ENCODE measurements at places on chromosomes 11 and 22. TPM values are rescaled to one million over a fixed set of nuclear protein-coding genes. Genes with fewer than 3 reads are reported as not detected.

DNA sequence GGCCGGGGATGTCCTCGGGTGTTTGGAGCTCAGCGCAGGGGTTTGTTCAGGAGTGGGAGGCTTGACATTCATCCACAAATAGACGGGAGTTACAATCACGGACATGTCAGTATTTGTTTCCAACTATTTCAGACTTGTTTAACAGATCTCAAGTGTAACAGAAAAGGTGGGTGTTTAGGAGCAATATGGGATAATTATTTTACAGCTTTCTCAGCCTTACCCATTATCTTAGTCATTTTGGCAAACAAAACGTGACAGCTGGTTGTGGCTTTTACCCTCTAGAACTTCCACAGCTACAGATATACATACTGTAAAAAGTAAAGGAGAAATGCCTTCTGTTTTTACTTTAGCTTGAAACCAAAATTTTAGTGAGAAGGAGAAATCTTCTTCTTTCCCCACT, 178.7 kb upstream of the TMEM45B start:
- DNase-seq = no peak

GRCh38 chr22:41576877-41577276, 12.8 kb downstream of the PMM1 start:
- DNase-seq = peak; percentile 66

DNA sequence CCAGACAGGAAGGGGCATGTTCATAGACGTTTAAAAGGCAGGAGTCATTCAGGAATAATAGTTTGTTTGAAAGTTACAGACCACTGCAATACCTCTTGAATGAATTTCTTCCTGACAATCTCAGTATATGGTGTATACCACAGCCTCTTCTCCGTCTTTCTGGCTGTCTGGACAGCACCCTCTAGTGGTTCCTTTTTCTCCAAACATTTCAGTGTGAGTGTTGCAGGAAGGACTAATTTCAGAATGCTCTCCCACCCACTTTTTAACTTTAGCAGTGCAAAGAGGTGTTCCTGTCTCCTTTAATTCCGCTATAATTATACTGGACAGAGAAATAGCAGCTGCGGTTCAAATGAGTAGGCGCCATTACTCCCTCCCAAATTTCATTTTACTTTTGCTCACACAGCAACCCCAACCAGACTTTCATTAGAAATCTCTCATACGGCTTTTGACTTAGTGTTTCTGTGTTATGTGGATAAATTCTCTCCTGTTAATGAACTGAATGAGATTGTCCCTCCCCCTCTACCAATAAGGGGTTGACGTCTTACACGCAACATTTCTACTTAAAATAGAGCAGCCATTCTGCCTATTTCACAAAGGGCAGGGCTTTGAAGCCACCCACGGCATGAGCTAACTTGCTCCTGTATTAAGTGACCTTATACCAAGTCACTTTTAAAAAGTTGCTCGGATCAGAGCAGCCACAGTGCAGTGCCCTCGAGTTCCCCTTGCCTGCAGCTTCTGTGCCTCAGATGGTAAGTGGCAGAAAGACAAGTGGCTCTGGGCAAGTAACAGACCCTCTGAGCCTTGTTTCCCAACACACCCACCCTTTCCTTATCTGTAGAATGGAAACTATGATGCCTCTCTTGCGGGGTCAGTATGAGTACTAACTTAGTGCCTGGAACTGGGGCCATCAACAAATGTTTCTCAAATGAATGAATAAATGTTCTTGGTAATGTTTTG, 368.6 kb downstream of the OPCML start:
- peak; percentile 49 for DNase-seq

DNA sequence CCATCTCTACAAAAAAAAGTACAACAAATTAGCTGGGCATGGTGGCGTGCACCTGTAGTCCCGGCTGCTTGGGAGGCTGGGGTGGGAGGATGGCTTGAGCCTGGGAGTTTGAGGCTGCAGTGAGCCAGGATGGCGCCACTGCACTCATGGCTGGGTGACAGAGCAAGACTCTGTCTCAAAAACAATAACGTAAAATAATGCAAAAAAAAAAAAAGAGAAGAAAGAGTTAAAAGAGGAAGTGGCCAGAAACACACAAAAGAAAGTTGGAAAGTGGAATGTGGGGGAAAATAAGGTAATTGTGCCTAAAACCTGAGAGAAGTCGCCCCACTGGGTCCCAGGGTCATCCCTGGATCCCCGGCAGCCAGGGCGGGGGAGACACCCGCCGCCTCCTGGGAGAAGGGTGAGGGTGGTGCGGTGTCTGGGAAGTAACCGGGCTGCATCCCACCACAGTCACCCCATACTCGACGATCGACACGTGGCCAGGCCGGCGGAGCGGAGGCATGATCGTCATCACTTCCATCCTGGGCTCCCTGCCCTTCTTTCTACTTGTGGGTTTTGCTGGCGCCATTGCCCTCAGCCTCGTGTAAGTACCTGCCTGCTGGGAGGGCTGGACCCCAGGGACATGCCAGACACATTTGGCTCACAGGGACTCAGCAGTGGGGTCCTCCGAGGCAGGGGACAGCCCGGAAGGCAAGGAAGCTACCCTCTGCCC, 8.1 kb downstream of the UPK3A start:
- DNase-seq = no peak

DNA sequence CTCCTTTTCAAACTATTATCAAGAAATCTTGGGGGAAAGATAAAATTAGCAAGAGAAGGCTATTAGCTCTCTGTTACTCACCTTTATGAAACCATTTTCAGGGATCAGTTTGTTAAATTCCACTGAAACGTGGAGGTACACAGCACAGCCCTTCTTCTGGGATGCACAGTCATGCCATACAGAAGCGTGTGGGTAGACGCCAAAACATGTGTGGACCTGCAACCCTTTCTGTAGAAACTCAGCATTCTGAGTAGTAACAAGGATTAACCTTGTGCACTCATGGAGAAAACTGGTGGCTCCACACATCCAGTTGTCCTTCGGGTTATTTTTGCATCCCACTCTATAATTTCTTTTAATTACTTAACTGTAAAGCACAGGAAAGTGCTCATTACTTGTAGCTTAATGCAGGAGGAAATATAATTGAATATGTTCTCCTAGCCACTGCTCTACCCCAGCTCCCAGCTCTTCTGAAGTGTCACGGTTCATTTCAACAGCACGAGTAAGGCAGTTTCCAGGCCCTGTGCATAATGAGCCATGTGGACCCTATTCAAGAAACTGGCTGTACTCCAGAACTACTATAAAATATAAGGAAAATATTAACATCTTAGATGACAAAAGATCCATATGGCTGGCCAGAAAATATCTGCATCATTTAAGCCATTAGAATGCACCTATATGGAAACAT, 26.1 kb downstream of the BDNF start:
- DNase-seq = peak; percentile 42

DNA sequence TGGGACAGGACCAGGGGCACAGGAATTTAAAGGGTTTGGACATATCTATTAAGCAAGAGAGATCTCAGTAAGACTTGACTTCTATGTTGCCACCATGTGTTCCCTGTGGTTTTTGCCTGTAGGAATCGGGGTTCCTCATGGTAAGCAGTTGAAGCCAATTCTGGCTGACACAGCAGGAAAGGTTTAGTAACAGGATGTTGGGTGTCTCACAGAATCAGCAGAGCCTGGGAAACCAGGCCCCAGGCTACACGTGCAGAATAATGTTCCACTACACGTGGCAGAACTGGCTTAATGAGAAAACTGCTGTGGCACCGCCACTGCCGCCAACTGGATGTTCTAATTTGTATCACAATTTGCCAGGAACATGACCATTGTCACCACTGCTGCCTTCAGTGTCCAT, 264.6 kb upstream of the PLET1 start:
- peak; percentile 77 for DNase-seq

- no peak for DNase-seq
These were observed 22.6 kb downstream of the ACO2 start for GRCh38 chr22:41491374-41492100.

- DNase-seq = no peak
These were observed 17.9 kb downstream of the ART5 start for GRCh38 chr11:3623767-3624458.

DNA sequence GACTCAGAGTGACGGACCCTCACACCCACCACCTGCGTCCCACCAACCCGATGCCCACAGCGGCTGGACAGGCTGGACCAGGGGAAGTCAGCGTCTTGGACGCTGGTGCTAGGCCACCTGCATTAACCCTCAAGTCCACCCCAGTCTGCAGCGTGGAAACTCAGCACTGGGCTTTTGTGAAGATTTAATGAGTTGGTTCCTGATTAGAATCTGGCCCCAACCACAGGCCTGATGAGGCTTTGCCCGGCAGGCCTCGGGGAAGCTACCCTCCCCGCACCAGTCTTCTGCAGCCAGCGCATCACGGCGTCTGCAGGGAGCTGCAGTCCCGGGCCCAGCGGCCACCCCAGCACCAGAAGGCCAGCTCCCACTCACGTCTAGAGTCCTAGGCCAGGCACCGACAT, 101.0 kb downstream of the BRD1 start:
- no peak for DNase-seq

- DNase-seq = no peak
These were observed 5.4 kb downstream of the KREMEN1 start for GRCh38 chr22:29078036-29078868.

DNA sequence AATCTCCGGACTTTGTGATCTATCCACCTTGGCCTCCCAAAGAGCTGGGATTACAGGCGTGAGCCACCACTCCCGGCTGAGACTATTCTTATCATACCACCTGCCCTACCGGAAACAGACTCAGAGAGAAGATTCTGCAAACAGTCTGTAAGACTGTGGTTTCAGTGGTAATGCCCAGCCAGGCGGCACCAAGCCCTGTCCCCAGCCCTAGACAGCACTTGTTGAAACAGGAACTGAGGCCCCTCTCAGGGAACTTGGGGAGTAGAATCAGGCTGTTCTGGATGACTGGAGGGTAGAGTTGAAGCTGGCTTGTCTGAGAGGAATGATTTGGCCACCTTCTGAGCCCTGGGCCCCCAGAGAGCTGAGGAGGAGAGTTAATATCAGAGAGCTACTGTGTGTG, 1.3 kb upstream of the INSC start:
- DNase-seq = peak; percentile 56

GRCh38 chr11:122746050-122746478, 90.5 kb downstream of the UBASH3B start:
- no peak for DNase-seq

DNA sequence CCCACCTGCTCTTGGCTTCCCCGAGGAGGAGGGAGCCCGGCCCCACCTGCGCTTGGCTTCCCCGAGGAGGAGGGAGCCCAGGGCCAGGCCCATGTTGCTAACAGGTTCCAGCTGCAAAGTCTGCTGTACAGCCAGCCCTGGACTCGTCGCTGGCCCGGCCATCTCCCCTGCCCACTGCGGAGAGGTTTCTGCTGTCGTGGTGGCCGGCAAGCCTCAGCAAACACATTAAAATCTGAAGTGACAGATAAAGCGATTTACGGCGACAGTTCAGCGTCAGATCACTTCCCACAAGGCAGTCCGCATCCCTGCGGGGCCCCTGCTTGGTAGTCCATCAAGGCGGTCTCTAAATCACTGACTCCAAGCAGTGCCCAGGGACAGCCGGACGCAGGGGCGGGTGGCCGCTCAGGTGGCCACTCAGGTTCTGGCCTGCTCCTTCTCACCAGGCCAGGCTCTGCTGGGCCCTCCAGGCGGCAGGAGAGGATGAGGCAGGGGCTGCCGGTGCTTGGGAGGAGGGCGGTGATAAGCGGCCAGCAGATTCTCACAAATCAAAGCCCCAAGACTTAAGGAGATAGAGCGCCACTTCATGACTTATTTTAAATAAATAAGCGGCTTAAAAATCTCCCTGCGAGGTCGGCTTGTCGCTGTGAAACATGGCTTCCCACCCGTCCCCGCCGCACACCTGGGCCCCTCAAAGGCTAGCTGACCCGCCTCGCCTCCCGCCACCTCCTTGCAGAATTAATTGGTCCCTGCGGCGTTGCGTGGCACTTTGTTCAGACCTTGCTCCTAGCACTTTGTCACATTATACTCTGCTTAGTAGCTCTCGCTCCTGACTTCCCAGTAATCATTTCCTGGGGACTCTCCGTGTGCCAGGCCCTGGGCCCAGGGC, 21.1 kb downstream of the MACROD1 start:
- no peak for DNase-seq

- no peak for DNase-seq
These were observed at the start of gene DRD4 for GRCh38 chr11:636511-637332. Gene DRD4 (plus strand): TSS chr11:637269. CDS start chr11:637305, 36 bp downstream.

- DNase-seq = no peak
These were observed 17.4 kb upstream of the PANX1 start for GRCh38 chr11:94111241-94111640.

DNA sequence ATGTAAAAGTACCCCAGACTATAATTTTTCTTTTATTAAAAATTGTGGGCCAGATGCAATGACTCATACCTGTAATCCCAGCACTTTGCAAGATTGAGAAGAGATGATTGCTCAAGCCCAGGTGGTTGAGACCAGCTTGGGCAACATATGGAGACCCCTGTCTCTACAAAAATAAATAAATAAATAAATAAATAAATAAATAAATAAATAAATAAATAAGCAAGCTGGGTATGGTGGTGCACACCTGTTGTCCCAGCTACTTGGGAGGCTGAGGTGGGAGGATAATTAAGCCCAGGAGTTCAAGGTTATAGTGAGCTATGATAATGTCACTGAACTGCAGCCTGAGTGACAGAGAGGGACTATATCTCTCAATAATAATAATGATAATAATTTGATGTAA, 66.1 kb upstream of the CCDC179 start:
- DNase-seq = no peak

DNA sequence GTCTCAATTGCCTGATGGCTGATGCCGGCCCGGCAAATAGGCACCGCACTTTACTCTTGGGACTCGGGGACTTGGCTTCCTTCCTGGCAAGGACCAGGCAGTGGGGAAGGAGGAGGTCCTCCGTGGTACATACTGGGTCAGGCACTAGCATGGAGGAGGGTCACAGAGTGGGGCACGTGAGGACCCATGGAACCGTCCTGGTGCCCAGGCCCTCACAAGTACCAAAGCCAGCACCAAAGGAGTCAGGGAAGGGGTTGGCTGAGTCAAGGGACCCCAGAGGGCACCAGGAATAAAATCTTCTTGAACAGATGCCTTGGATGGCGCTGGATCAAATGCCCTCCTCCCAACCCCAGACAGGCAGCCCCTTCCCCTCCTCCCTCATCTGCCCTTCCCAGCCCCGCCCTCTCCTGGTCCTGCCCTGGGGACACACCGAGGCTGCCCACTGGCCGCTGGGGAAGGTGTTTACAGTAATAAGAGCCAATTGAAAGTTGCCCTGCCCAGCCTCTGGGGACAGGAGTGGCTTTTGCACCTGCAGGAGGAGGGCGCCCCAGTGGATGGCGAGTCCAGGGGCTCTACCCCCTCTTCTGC, 5.6 kb upstream of the CARNS1 start:
- DNase-seq = no peak

Gene BATF2
- 1.1 TPM for total RNA-seq

Gene MFNG
- 2.6 TPM for total RNA-seq

Gene PPP6R3
- 164 TPM for total RNA-seq

Gene DLAT
- total RNA-seq = 47.9 TPM

Gene FANCF
- 17.6 TPM for total RNA-seq

Gene SCUBE1
- 0.10 TPM for total RNA-seq

Gene C11orf87
- total RNA-seq = not detected

Gene MYRF
- 4.2 TPM for total RNA-seq
